Stimulated activated CD4-positive, alpha-beta T cell treated with anti-CD3 and anti-CD28 coated beads, TNF-alpha, amount 100 ng/mL, for 24 hours (primary cell): ENCODE measurements at places on chromosomes 7 and 10.

GRCh38 chr10:15238555-15239335 is 70.3 kb upstream of the NMT2 start:
- DNase-seq: no peak

- no peak for DNase-seq
Measured at GRCh38 chr7:30255064-30255769, 29.2 kb upstream of the ZNRF2 start.

GRCh38 chr7:105760551-105761447 is 115.6 kb downstream of the ATXN7L1 start:
- no peak for DNase-seq

DNA sequence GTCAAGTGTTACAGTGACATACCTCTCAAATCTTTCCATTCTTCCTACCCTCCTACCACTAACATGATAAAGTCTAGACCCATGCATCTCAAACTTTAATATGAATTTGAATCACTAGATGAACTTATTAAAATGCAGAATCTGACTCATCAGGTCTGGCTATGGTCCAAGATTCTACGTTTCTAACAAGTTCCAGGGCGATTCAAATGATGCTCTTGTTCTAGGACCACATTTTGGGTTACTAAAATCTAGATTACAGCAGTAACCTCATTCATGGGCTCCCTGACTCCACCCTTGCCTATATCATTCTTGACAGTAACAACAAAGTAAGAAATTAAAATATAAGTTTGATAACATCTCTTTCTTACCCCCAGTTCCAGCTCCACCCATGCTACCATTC is 124.8 kb upstream of the LSM8 start:
- DNase-seq: no peak

DNA sequence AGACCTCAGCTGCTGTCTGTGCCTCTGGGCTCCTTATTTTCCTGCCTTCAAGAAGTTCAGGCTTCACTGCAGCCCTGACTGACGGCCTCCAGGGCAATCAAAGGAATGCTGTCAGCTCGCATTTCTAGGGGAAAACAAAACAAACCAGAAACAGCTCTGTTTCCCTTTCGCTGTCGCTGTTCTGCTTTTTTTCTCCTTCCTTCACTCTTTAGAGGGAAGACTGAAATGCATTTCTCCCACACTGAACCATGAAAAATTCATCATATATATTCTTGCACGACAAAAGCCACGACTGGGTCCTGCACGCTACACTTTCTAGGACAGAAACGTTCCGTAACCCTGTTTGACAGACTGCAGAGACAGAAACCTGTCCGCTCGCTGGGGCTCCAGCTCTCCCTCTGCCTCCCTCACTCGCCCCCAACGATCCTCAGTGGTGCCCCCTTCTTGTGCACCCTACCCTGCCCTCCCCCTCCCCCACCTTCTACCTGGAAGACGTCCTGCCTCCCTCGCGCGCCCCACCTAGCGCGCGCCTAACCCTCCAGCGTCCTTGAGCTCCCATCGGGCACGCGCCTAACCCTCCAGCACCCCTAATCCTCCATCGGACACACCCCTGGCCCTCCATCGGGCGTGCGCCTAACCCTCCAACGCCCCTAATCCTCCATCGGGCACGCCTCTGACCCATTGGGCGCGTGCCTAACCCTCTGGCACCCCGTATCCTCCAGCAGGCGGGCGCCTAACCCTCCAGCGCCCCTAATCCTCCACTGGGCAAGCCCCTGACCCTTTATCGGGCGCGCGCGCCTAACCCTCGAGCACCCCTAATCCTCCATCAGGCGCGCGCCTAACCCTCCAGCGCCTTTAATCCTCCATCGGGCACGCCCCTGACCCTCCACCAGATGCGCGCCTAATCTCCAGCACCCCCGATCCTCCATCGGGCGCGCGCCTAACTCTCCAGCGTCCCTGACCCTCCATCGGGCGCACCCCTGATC is 37.1 kb downstream of the SVOPL start:
- peak; percentile 6 for DNase-seq

DNA sequence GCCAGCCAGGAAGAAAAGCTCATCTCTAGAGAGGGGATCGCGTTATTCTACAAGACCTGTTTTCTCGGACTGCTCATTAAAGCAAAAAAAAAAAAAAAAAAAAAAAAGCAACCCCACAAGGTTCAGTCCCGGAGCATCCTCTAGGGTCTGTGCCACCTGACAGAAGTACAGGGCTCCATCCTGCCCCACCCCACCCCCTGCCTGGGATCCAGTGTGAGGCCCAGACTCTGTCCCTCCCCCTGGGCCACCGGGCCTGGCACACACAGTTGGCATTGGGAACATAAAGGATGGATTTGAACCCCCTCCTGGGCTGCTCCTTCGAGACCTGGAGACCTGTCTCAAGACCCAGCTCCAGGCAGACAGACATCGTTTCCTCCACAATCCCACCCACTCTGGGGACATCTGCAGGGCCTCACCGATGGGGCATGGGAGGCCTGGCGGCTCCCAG is 688 bp downstream of the ORAI2 start:
- DNase-seq: no peak

DNA sequence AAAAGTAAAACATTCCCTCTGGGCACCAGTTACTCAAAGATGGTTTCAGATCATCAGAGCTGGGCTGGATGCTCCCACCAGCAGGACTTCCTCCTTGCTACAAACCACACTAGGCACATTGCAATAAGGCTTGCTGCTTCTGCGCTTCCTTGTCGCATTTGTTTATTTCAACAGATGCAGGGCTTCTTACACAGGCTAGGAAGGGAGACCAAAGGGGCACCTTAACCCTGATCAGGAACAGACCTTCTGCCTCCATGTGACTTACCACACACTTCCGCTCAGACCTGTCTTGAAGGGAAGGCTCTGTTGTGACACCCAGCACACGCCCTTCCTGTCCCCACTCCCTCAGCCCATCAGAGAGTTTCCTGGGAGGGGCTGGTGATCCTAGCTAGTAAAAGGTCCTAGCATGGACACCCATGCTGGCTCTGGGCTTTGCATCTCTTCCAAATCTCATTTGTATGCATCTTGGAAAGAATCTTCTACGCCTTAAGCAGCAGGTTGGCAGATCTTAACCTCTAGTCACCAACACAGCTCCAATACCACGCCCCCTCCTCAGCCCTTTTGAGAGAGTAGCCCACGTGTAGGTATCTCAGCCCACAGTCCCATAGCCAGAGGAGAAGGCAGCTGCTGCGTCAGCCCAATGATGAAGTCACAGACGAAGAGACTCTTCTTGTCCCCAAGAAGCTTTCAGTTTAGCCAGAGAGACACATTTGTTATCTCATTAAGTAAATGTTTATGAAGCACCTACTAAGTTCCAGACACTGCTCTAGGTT is 47.1 kb upstream of the SVIL start:
- DNase-seq: peak; percentile 14

GRCh38 chr7:72080865-72081510 is 331.1 kb downstream of the CALN1 start:
- no peak for DNase-seq

DNA sequence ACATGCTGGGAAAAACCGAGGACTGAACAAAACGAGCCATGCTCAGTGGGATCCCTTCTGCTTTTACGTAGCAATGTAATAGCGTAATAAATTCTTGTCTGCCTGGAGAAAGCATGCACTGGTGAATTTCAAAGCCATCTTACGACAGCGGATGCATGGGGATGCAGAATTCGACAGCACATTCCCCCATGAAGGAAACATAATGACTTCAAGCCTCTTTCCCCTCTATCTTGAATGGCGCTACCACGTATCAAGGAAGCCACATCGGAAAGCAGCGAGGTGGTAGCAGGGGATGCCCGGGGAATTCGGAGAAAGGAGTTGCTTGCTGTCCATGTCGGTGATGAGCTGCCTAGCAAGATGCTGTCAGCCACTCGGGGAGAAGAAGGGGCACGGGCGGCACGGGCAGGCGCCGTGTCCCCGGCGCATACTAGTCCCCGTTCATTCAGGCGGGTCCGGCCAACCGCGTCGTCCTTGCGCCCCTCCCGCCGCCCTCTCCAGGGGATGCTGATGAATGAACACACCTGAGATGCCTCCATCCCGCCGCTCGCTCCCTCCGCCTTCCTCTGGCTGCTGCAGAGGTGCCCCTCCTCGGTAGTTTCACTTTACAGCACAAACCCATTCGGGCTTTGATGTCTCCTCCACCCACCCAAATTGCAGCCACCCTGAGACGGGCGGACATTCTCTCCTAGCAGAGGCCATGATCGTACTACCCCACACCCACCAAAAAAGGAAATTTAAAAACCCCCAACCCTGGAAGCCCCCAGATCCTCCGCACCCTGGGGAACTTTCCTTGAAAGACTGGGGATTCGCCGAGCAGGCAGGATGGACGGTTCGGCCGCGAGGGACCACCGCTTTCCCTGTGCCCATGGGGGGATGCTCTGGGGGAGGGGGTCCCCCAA is 644 bp downstream of the SORBS1 start:
- DNase-seq: no peak

DNA sequence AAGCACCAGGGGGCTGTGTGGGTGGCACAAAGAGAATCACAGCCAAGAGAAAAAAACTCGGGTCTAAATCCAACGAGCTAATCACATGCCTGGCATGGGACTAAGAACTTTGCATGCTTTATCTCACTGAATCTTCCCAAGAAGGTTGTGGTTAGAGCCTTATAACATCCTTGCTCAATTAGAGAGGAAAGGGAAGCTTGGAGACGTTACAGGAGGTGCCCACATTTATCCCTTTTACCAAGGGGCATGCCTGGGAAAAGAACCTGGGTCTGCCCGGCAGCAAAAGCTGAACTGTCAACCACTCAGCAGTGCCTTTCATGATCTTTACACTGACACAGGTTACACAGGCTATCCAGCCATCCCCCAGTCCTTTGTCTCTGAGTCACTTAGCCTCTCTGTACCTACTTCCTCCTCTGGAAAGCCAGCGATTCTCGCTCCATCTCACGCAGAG is 190.1 kb downstream of the PRPF18 start:
- no peak for DNase-seq

- peak; percentile 45 for DNase-seq
Measured at GRCh38 chr7:44735403-44736165, 13.1 kb upstream of the ZMIZ2 start.

GRCh38 chr10:14032406-14032998 is 298.2 kb downstream of the FRMD4A start:
- DNase-seq: peak; percentile 22

GRCh38 chr10:70130878-70131559 is 1.6 kb downstream of the AIFM2 start:
- DNase-seq: no peak

- DNase-seq: no peak
Measured at GRCh38 chr7:81285142-81285871, 366.5 kb upstream of the SEMA3C start.

DNA sequence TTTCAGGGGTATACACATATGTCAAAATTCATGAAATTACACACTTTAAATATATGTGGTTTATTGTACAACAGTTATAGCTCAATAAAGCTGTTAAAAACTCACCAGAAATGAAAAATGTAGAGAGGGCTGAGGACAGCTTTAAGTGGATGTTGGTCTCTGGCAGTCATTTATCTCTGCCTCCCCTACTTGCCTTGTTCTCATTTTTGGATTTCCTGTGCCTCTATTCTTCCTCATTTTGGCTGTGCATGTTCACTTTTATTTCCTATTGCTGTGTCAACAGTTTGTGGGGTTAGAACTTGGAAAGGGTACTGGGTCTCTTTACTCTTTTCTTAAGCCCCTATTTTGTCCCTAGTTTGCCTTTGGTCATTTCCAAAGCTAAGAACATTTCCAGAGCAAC is 18.6 kb upstream of the MEST start:
- DNase-seq: no peak

DNA sequence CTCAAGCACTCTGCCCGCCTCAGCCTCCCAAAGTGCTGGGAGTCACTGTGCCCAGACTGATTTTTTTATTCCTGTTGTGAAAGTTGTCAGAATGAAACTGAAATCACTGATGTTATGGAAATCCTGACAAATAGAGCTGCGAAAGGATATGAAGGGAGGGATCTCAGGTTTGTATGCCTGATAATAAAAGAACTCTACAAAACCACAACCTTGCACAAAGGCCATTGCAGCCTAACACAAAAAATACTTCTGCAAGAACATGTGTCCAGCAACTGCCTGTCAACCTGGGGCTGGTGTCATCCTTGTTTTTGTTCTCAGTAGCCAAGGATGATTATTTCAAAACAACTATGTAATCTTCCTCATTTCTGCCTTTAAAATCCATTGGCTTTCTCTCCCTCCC is 126.1 kb downstream of the NEBL start:
- DNase-seq: no peak

DNA sequence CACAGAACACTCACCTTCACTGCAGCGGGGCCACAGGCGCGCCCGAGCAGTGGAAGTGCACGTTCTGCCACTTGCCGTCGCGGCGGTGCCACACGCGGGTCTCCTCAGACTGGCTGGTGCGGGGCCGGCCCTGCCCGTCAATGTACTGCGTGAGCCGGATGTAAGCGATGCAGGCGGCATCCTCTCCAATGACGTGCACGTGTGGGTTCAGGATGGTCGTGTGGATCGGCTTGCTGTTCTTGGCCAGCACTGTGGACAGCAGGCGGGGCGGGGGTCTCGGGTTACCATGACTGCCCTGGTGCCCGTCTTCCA is 19.2 kb downstream of the YKT6 start:
- no peak for DNase-seq

DNA sequence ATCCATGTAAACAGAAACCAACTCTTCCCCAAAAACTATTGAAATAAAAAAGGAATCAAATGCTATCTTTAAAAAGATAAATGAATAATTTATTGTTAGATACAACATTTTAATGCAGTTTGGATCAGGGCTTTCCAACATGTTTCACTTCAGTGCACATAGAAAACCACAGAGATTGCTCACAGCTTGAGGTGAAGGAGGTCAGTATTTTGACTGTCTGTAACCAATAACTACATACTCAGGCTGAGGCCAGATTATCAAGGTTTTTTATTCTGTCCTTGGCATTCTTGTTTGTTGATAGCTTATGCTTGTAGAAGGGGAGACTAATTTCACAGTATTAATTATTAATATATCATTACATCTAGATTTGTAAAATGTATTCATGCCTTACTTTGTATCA is 195.5 kb downstream of the PRKG1 start:
- no peak for DNase-seq
